ENCODE measurements at places on chromosomes 6 and 20.
A peak's percentile ranks its signal among the peaks of the same experiment; 100 is the strongest.

- DNase-seq = no peak
These were observed 11.3 kb downstream of the RBM38 start for GRCh38 chr20:57402206-57403125.

GRCh38 chr6:169200893-169201514 is 52.6 kb downstream of the THBS2 start:
- DNase-seq = no peak

GRCh38 chr6:108768792-108769524 is 79.3 kb upstream of the ARMC2 start:
- DNase-seq = no peak

- DNase-seq = no peak
These were observed 32.8 kb downstream of the KCNK17 start for GRCh38 chr6:39281312-39281980.

GRCh38 chr6:116265041-116265829 is 11.4 kb upstream of the TSPYL4 start:
- no peak for DNase-seq

- DNase-seq = no peak
These were observed 386.7 kb downstream of the TFAP2A start for GRCh38 chr6:10028222-10028621.

- no peak for DNase-seq
These were observed 32.6 kb upstream of the APCDD1L start for GRCh38 chr20:58547623-58548475.

- DNase-seq = no peak
These were observed 28.7 kb downstream of the RALGAPA2 start for GRCh38 chr20:20683481-20684321.

GRCh38 chr6:151044465-151045441 is 179.3 kb downstream of the MTHFD1L start:
- DNase-seq = no peak

GRCh38 chr6:74054190-74054589 is 358.2 kb downstream of the CD109 start:
- no peak for DNase-seq

DNA sequence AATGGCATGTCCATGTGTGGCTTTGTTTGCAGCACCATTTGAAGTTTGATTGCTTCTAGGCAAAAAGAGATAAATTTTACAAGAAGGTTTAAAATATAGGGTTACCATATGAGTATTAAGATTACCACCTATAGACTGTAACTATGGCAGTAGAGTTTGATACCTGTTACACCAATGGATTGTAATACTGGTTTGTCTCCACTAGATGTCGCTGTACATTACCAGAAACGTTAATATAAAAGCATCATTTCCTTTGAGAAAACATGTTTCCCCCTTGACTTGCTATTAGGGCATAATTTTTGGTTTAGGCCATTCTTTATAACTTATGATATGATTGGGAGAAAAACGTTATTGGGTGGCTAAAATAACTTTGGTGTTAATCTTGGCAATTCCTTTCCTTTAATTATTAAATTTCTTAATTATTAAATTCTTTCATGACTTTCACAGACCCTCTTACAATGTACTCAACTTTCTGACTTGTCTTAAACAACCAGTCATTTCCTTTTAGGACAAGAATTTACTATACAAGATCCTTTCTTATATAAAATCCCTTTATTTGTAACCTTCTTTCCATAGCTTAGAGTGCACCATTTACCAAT is 42.8 kb downstream of the HLA-DPB1 start:
- DNase-seq = no peak

- DNase-seq = no peak
These were observed 253.4 kb downstream of the PRL start for GRCh38 chr6:22043284-22043962.

- DNase-seq = no peak
These were observed 127.8 kb upstream of the MAP3K4 start for GRCh38 chr6:160863782-160864181.

GRCh38 chr6:117771403-117771802 is 96.1 kb downstream of the NUS1 start:
- no peak for DNase-seq

GRCh38 chr6:164546263-164546662 is 763.1 kb downstream of the C6orf118 start:
- no peak for DNase-seq

DNA sequence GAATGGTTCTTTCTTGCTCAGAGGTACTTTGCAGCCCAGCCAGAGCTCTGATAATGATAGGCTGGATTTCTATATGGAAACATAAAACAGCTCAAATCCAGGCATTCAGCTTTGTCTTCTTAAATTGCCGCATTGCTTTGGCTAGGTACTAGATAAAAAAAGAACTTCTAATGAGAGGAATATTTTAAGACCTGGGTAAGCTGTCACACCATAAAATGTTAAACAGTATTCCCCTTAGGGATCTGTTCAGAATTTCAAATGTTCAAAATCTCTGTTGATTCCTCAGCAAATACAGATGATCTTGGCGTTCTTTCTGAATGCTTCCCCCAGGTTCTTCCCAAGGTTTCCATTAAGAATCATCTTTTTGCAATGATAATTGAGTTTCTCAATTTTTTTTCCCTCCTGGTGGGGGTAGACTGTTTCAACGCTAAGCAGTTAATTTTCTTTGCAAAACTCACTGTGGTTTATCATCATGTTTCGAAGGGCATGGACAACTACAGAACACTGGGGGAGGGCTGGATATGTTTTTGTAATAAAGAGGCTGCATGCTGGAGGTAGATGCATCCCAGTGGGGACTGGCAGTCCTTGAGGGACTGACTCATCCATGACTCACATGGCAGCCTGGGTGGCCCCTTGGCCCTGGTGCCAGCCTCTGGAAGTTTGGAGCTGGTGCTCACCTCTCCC is 31.0 kb downstream of the TIAM2 start:
- peak; percentile 9 for DNase-seq

DNA sequence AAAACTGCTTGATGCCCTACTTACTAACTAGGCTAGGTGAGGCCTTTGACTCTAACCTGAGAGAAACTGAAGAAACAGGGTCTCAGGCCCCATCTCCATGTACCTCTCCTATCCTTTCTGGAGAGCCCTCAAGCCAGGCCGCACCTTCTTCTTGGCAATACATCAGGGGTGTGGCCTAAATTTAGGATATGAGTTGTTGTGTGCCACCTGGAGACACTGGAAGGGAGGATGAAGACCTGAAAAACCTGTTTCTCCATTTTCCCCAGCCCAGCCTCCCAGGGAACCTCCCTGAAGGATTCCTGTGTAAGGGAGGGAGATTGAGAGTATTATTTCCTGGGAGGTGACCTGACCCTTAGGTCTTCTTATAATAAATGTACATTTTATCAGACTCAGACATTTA is 3.1 kb downstream of the LY6G6D start:
- DNase-seq = no peak

DNA sequence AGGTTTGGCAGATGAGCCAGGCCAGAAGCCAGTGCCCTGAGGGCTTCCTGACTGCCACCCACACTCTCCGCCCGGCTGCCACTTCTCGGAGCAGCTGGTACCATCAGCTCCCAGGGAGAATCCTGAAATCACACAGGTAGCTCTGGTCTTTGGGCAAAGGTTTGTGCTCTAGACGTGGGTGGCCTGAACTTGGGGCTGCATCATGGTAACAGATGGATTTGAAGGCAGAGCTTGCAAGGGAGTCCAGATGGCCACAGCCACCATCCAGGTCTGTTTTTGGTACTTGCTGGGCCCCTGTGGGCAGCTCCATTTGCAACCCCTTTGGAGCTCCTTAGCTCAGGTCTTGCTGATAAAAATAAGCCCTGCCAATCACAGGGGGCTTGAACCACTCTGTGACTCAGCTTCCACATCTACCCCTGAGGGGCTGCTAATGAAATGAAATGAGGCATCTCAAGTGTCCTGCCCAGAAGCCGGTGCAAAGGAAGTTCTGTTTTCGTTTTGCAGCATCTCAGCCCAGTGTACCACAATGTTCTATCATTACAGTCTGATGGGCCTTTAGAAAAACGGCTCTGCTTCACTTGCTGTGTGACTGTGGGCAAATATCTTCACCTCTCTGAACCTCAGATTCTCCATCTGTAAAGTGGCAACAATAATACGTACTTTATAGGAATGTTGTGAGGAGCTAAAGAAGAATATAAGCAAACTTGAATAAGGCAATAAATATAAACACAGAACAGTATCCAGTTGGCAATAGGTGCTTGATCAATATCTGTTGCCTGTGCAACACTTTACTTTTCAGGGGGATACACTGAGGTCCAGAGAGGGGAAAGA is 25.1 kb upstream of the CDH22 start:
- no peak for DNase-seq

DNA sequence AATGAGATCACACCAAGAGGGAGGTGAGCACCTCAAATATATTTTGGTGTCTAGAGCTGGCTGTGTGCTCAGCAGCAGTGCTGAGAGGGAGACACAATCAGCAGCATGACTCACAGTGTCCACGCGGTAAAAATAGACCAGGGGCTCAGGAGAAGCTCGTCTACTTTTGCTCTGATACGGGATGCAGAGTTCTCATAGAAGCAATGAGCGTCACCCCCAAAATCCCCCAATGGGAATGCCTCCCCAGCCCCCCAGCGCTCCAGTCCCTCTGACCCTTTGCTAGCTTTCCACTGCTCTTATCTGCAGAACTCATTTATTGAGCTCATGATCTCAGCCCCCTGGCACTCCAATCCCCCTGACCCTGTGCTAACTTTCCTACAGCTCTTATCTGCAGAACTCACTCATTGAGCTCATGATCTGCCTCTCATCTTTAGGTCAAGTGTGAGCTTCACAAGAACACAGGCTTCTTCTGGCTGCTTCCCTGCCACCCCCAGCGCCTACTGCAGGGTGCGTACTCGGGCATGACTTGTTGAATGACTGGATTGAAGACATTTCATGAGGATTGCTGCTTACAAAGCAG is 34.0 kb downstream of the SYNDIG1 start:
- DNase-seq = no peak

GRCh38 chr6:1873781-1874180 is 264.1 kb downstream of the FOXC1 start:
- DNase-seq = no peak

GRCh38 chr6:19050765-19051164 is 663.6 kb downstream of the RNF144B start:
- DNase-seq = no peak

DNA sequence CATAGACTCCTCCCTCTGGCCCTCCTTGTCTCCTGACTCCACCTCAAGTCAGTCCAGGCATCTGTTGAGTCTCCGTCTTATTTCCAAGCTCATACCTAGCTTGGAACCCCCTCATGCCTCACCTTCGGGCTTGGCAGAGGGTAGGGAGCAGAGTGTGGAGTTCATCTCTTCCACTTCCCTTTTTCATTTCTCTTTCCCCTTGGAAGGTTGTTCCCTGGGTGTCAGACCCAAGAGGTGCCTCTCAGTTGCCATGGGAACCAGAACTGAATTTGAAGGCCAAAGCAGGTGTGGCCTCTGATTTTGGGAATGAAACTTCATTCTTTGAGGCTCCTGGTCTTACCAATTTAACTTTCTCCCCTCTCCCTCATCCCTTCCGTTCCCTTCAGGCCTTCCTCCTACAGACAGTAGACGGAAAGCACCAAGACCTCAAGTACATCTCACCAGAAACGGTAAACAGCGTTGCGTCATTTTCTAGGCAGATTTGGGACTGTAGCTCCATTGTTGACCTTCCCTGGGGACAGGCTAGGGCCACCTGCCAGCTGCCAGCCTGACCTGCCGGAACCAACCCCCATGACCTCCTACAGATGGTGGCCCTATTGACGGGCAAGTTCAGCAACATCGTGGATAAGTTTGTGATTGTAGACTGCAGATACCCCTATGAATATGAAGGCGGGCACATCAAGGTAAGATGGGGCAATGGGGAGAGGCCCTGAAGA is 6.6 kb downstream of the CDC25B start:
- no peak for DNase-seq

DNA sequence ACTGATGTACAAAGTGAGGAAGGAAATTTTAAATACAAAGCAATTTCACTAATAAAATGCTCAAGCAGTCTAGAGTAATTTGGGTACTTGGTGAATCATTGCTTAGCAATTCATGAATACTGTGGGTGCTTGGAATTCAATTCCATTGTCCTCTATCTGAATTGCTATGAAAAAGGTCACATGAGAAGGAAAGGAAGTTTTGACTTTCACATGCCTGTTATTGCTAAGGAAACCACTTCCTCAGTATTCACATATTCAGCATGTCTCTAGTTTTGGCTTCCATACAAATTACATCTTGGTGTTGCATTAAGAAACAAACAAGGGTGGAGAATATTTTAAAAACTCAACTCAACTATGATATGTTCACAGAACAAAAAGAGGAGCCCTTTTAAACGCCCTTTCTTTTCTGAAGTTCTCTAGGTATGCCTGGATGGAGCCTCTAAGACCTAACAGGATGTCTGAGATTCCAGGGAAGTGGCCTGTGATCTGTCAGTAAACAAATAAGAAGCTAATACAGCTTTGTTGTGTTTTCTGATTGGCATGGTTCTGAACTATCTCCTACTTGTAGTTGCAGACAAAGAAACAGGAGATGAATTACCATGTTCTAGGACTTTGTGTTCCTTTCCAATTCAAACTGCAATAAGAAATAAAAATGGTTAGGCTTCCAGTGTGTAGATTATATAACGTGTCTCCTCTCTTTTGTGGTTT is 190.4 kb downstream of the OGFRL1 start:
- DNase-seq = no peak

DNA sequence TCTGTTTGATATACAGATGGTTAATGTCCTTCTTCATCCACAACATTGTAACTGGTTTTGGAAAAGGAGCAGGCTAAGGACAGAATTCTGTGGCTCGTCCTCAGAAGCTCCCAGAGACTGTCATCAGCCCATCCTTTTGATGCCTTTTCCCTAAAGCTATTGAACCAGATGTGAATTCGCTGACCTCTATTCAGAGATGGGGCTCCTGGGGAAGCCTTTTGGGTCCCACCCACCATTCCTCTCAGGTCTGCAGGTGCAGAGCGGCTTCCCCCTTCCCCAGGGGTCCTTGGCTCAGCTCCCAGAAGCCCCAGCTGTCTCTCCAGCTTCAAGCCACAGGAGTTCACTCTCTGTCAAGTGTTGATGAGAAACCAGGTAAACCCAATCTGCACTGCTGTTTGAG is 191.7 kb downstream of the SMOC2 start:
- no peak for DNase-seq

- no peak for DNase-seq
These were observed 35.6 kb downstream of the LRRC1 start for GRCh38 chr6:53830366-53830765.

GRCh38 chr6:160388922-160389321 is 40.7 kb downstream of the SLC22A3 start:
- DNase-seq = no peak

Measured in activated CD4-positive, alpha-beta T cell treated with anti-CD3 and anti-CD28 coated beads, Interleukin-2, amount 50 U/mL, for 48 hours (primary cell).